ENCODE measurements at places on chromosomes 7 and 10.

GRCh38 chr7:100360135-100360854, 2.4 kb downstream of the PILRB start:
- no peak for DNase-seq

- no peak for DNase-seq
Measured at GRCh38 chr10:3971713-3972112, 186.7 kb upstream of the KLF6 start.

- DNase-seq, result no peak
Measured at GRCh38 chr7:23852135-23852534, 142.1 kb downstream of the STK31 start.

- DNase-seq, result no peak
Measured at GRCh38 chr7:28032738-28033380, 147.7 kb downstream of the JAZF1 start.

DNA sequence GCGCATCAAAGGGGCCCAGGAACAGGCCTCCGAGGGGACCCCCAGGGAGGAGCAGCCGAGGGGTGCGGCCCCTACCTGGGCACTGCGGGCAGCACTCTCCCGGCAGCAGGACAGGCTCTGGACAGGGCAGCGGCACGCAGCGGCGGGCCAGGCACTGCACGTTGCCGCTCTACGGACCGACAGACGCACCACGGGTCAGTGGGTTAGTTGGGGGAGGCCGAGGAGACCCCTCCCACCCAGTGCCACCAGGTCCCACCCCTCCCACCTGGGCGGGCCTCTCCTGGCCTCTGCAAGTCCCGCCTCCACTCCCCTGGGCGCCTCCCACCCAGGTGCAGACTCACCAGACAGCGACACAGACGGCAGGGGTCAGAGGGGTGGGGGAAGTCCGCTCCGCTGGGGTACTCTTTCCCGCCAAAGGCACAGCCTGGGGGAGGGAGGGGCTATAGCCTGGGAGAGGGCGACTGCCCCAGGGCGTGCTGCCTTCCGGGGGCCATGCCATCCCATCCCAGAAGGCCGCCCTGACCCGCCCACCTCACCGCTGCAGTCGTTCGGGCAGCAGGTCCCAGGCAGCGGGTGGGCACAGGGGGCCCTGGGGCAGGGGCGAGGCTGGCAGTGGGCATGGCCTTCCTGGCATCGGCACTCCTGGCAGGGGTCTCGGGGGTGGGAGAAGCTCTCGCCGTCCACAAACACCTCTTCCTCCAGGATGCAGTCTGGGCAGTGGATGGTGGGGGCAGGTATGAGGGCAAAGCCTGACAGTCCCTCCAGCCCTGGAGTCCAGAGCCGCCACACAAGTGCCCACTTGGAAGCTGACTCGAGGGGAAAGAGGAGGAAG, 19.2 kb downstream of the KCP start:
- no peak for DNase-seq

- DNase-seq, result peak; percentile 10
Measured at GRCh38 chr7:82605247-82605864, 161.8 kb upstream of the CACNA2D1 start.

DNA sequence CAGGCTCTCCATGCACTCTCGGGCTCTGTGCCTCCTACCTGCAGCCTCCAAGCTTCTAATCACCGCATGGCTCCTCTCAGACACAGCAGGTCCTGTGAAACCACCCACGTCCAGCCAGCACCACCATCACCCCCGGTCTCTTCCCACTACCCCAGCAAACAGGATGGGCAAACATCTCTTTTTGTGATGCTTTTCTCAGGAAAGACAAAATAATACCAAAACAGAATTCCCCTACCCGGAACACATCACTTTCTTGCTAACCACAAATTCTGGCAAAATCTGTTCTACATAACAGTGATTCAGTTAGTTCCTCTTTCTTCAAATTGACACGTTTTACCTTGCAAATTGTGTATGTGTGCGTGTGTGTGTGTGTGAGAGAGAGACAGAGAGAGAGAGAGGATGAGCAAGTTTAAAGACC, 6.5 kb downstream of the SNX8 start:
- DNase-seq, result no peak

DNA sequence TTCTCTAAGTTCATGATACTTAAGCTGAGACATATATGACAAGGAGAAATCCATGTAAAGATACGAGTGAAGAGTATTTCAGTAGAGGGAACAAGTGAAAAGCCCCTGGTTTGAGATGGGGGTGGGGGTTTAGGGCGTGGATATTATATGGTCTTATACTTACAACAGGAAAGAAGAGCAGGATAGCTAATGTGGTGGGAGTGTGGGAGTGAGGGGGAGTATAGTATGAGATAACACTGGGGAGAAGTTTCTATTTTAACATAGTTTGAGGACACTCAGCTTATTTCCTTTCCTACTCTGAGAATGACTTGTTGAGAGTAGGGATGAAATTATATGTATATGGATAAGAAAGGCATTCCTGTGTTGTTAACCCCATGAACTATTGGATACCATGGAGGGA, 36.5 kb downstream of the MCU start:
- no peak for DNase-seq

- no peak for DNase-seq
Measured at GRCh38 chr7:21338728-21339164, 89.1 kb upstream of the SP4 start.

DNA sequence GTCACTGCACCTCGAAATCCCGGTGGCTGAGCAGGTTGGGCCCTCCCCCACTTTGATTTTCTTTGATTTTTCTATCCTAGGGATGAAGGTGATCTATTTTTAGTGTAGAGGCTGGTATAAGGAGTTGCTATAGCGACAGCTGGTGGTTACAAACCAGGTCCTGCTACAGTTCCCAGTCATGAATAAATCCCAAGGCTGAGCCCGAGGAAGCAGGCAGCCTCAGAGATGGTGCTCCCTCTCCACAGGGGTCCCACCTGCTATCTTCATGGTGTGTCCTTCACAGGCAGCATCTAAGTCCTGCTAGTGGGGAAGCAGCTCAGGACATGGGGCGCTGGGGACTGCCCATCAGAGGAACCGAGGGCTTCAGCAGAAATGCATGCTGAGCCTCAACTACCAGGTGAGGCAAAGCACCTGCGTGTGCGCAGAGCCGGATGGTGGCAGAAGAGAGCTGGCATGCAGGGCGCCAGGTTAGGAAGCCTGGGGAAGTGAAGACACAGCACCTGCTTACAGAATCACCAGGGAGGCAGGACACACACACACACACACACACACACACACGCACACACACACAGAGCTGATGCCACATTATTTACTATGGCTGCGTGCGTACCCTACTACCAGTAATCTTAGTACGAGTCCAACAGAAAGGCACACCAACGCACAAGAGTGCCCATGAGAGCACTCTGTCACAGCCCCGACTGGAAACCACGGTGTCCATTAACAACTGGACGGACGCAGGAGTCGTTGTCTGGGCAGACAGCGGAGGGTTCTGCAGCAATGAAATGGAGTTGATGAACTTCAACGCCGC, 150.9 kb downstream of the PRKAG2 start:
- DNase-seq, result no peak

DNA sequence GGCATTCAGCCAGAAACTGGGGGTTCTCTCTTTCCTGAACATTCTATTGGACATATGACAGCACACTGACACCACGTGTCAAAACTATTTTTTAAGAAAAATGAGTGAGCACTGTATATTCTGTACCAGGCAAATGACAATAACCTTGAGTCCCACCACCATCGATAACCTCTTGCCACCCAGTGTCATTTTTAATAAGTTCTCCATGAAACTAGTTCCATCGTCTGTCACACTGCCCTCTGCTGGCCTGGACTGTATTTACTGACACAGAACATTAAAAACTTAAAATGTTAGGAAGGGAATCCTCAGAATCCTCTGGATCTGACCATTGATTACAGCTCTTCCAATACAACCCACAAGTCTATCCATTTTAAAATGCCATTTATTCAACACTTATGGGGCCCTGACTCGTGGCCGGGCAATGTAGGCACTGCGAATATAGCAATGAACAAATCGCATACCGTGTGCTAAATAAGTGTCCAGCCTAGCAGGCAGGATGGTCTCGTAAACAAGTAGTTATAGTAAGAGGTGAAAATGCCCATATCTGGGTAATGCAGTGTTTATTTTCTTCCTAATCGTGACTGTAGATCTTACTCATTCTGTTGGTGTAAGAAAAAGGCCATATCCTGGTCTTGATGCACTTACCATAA, 35.9 kb upstream of the CACNB2 start:
- peak; percentile 17 for DNase-seq

- DNase-seq, result no peak
Measured at GRCh38 chr10:131074682-131075081, 236.8 kb downstream of the TCERG1L start.

GRCh38 chr7:102300643-102301221, 14.1 kb downstream of the SH2B2 start:
- no peak for DNase-seq

- no peak for DNase-seq
Measured at GRCh38 chr10:13049774-13050420, 48.4 kb upstream of the CCDC3 start.

Data from GM04504 (cell line).